ENCODE measurements at places on chromosomes 12 and 14.

DNA sequence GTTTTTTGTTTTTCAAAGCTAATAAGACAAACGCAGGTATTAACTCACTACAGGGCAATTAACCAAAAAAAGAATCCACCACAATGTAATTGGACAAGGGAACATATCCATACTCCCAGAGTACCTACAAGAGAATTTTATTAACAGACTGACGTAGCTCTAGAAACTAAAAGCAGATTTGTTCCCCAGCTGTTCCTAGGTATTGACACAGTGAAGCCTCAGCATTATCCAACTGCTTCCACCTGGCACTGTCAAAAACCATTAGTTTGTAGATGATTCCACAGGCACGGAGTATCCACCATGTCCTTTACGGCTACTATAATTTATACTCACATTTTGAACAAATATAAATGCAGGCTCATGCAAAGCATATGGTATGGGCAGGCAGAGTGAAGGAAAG, 22.3 kb downstream of the PPM1H start:
- no peak for DNase-seq

DNA sequence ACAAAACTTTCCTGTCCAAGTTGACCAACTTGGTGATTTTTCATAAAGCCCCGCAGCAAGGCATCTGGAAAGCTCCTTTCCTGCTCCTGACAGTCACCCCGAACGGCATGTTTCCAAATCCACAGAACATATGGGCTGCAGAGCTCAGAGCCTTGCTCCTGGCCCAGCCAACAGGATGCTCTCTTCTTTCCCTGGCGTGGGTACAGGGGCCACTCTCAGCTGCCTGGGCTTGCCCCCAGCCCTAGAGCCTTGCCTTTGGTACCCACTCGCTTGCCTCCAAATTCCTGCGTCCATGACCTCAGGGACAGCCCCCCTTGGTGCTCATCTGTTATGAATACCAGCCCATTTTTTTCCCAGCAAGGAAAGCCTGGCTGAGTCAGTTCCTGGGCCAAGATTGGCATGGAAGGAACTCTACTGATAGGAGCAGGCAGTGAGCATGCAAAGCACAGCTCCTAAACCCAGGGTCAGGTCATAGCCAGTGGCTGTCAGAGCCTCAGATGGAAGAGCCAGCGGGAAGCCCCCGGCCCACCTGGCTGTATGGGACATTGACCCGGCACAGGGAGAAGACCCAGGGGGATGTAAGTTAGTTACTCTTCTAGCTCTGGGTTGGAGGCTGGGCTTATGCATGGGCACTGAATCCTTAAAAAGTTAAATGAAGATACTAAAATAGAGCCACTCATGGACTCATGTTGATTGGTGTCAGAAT, 105.3 kb upstream of the RTL1 start:
- no peak for DNase-seq

GRCh38 chr12:43653917-43654316, 101.9 kb upstream of the ADAMTS20 start:
- DNase-seq, result no peak

DNA sequence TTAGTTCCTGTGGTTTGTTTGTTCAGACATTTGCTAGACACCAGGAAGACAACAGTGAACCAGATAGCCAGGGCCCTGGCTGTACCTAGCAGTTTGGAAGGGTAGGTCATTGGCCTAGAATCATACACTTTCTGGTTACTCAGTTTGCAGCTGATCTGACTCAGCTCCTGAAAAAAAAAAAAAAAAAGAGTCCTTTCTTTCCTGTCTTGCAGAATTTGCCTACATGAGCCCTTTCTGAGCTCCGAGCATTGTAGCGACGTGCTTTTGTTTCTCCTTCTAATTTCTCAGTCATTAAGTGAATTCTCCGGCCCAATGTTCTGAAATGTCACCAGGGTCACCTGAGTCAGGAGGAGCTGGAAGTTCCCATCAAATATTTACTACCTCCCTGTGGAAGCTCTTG, 2.4 kb downstream of the CABP1 start:
- DNase-seq, result no peak

DNA sequence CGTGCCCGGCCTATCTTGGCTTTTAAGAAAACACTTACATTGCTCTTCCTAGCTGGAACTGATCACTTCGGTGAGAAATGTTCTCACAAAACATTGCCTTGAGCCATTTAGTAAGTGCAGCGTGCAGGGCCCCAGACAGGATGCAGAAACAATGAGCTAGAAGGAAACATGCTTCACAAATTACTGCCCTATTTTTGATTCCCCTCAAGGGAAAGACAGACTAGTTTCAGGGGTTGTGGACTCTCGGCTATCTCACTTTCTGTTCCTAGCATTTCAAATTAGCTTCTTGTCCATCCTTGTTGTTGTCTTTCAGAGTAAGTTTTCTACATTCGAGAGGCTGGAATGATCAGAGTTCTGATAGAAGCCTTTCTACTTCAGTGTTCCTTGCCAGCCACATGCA, 21.6 kb downstream of the TGFB3 start:
- DNase-seq, result no peak

- DNase-seq, result no peak
These were observed 137.8 kb downstream of the SLC25A21 start for GRCh38 chr14:37034410-37035285.

- DNase-seq, result no peak
These were observed 263.8 kb downstream of the APAF1 start for GRCh38 chr12:98908866-98909265.

DNA sequence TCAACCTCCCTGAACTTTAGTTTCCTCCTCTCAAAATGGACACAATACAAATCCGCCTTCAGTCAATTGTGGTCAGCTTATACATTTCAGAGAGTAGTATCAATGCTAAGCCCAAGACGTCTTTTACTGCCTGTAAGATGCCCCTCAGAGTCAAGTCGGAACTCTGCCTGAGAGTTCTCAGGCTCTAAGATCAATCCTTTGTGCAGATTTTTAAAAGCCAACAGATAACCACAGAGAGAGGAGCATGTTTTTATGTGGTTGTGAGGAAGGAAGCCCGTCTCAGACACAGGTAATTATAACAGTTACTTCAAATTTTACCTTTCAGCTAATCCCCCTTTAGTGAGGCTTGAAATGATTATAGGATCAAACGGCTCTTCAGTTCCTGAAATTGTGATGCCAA, 91.6 kb downstream of the HELB start:
- peak; percentile 41 for DNase-seq

DNA sequence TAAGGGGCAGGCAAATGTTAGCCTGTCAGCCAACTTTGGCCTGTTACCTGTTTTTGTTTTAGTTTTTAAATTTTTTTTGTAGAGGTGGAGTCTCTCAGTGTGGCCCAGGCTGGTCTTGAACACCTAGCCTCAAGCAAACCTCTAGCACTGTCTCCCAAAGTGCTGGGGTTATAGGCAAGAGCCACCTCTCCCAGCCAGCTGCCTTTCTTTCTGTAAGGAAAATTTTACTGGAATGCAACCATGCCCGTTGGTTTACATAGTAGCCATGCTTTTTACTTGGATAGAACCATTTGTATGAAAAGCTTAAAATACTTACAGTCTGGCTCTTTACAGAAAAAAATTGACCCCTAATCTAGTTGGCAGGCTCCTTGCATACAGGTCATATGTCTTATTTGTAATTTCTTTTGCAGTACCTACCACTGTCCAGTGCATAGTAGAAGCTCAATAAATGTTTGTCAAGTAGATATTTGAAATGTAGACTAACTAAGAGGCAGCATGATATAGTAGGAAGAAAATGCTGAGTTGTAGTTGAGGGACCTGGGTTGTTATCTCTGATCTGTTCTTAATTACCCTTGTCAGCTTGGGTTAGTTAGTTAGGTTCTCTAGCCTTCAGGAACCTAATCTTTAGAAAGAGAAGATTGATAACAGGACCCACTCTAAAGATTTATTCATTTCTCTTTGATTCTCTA, 4.7 kb downstream of the MDM2 start:
- no peak for DNase-seq

- DNase-seq, result peak; percentile 47
These were observed 96.7 kb downstream of the RFLNA start for GRCh38 chr12:124391340-124392261.

GRCh38 chr14:66716227-66716626, 208.3 kb downstream of the GPHN start:
- DNase-seq, result no peak

DNA sequence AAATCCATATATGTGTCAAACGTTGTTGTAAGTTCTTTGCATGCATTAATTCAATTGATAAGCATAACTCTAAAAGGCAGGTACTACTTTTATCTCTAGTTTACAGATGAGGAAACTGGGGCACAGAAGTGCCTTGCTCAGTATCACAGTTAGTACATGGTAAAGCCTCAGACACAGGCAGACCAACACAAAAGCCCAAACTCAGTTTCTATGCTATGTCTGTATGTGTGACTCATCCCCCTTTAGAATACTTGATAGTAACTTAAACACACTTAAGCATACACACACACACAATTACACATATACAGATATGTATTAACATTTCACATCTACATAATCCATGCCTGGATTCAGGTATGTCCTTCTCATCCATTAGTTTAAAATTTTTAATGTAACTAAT, 88.0 kb downstream of the EPS8 start:
- no peak for DNase-seq

GRCh38 chr12:19575337-19576243, 136.3 kb downstream of the AEBP2 start:
- DNase-seq, result no peak

DNA sequence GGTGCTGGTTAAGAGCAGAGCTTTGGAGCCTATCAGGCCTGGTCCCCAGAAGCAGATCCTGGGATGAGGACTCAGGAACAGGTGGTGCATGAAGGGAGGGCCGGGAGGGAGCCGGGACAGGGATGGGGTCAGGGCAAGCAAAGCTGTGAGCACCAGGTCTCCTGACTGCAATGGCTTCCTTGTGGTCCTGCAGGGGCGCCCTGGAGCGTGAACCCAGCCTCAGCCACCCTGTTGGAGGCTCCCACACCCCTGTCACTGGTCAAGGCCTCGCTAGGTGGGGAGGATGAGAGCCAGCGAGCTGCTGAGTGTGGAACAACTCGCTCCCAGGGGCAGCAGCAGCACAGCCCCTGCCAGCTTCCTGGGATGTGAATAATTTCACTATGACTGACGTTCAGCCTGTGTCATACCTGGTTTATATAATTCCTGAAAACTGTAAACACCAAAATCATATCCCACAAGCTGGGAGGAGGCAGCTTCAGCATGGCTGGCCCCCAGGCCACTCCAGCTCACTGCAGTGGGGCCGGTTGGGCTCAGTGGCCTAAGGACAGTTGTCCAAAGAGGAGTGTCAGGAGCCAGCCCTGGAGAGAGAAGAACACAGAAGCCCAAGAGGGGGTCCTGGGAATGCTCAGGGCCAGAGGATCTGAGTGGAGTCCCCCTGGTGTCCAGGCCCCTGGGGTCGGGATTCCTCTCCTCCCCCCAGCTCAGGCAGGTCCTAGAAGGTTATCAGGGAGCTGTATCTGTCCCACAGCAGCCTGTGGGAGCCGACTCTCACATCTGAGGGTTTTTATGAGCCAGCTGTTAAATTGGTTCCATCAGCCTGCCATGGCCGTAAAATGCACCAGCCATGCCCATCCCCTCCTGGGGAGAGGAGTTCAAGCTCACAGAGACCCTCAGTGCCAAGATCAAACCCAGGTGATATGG, 272.9 kb downstream of the ADGRD1 start:
- DNase-seq, result no peak

GRCh38 chr14:71508901-71509300, 423.3 kb upstream of the RGS6 start:
- no peak for DNase-seq

DNA sequence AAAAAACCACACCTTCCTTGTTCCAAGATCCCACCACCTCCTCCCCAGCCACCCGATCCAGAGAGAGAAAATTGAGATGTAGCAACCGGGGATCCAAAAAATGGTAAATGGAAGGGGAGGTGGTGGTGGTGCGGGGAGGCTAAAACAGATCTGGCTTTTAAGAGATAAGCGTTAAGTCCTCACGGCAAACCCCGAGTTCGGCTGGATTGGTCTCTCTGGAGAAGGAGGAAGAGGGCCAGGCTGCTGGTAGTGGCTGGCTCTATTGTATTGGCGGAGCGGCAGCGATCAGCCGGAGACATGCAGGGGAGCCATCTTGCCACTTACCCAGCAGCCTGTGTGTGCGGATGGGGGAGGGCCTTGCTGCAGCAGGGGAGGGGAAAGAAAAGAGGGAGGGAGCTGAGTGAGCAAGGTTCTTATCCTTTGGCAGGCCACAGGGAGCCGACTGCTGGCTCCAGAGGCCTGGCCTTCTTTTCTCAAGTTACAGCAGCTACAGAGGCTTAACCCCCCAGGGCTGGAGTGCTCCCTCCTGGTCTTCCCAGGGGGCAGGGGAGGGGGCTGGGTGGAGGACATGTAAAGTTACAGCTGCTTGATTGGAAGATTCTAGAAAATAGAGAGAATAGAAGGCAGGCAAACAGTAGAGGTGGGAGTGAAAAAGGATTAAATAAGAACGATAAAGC, 14.1 kb upstream of the CDH24 start:
- DNase-seq, result peak; percentile 76

- DNase-seq, result no peak
These were observed 24.2 kb downstream of the GALNT16 start for GRCh38 chr14:69284170-69284569.
